Thoracic aorta (tissue), 2 donors: ENCODE measurements at places on chromosomes 6 and 20.

GRCh38 chr6:9412951-9413559 lies 977.7 kb upstream of the SLC35B3 start:
- DNase-seq: no peak

- no peak for DNase-seq
Measured at GRCh38 chr6:4324746-4325145, 189.4 kb upstream of the ECI2 start.

- no peak for DNase-seq
Measured at GRCh38 chr6:167719920-167720319, 106.8 kb upstream of the AFDN start.

DNA sequence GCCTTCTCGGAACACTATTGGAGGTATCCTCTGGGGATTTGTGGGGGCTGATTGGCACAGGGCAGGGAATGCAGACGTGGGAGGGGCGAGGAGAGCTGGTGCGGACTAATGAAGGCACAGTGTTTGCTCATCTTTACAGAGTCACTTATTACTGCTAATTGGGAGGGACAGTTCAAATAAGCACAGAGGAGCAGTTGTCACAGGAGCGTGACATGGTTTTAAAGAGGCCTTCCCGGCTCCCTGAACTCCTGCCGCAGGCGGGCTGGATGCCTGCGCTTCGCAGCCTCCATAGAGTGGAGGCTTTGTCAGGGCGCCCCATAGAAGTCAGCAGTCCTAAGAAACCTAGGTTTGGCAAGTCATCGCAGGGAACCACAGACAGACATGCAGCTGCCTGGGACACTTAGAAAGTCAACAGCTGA lies 149.6 kb downstream of the LINC00237 start:
- no peak for DNase-seq

- DNase-seq: no peak
Measured at GRCh38 chr6:159939591-159940016, 29.3 kb upstream of the IGF2R start.

- DNase-seq: no peak
Measured at GRCh38 chr20:51769976-51770615, 1.9 kb upstream of the ATP9A start.

DNA sequence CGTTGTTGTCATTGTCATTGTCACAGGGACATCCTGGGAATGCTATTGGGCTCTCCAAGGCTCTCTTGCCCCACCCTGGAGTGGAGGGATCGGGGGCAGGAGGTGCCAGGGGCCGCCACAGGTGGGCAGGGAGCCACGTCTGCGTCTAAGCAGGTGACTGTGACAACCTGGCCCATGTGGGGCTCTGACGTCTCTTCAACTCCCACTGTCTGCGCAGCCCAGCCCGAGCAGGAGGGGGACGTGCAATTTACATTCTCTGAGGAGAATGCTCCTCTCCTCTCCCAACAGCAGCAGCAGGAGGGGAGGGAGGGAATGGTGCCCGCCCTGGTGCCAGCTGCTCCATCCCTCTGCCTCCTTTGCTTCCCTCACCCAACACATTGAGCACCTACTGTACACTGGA lies 50.1 kb downstream of the GRM4 start:
- no peak for DNase-seq

DNA sequence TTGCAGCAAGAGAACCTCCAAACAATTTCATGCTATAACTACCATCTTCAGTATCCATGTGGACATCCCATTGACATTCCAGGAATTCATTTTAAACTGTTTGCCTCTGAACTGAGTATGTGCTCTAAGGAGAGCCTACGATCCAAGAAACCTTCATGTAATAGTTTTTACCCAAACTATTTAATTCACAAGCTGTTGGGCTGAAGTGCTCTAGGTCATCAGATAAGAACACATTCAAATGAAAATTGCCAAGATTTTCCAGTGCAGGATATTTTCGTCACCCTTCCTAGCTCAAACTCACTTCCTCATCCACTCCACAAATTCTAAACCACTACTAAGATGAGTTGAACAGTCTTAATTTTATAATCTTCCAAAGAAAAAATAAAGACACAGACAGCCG lies 12.8 kb downstream of the RSPO3 start:
- no peak for DNase-seq
